ENCODE measurements at places on chromosomes 4 and X.

- no peaks in the 10 kb centered on the region for H3K36me3 ChIP-seq
- H3K4me3 ChIP-seq = no peak overlapping the region
- no peak for DNase-seq
- no peaks in the 10 kb centered on the region for H3K27me3 ChIP-seq
- no peaks in the 10 kb centered on the region for H3K4me1 ChIP-seq
- no peak overlapping the region for H3K27ac ChIP-seq
Observed at GRCh38 chrX:155068165-155068564, 2.8 kb downstream of the CMC4 start.

DNA sequence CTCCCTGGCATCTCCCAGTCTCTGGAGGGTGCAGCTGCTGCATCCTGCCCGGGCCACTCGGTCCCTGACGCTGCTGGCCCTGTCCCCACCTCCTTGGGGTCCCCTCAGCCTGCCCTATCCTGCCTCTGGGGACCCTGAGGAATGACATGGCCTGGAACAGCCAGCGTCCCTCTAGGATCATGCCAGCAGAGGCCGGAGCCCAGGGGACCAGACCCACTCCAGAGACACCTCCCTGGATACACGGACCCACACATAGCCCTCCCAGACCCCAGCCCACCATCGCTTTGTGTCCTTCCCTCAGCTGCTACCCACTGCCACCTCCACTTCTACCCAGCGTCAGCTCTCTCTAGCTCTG lies 35.5 kb downstream of the CPLX1 start:
- H3K4me1 ChIP-seq = peaks cover 29% of the 10 kb centered on the region
- no peaks in the 10 kb centered on the region for H3K36me3 ChIP-seq
- no peak for DNase-seq
- peaks cover 15% of the 10 kb centered on the region for H3K27me3 ChIP-seq

- no peak overlapping the region for H3K27ac ChIP-seq
- H3K27me3 ChIP-seq = no peaks in the 10 kb centered on the region
- DNase-seq = no peak
- no peaks in the 10 kb centered on the region for H3K36me3 ChIP-seq
Observed at GRCh38 chrX:74911494-74911893, 13.8 kb downstream of the NEXMIF start.

DNA sequence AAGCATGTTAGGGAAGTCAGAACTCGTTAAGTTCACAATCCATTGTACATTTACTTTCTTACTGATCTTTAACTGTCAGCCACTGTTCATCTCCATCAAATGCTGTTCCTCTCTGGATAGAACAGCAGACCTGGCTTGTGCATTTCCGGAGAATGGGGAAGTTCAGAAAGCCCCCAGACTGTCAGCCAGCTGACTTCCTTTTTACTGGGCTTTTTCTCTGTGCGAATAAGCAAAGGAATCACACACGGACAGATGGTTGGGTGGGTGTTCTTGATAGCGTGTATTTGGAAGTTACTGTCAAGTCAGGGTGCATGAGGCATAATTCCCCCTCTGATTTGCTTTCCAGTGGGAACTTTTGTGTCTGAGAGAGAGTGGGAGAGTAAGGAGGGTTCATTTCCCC lies 56.8 kb downstream of the TSPAN7 start:
- no peaks in the 10 kb centered on the region for H3K27me3 ChIP-seq
- H3K27ac ChIP-seq = no peak overlapping the region
- DNase-seq = no peak
- no peaks in the 10 kb centered on the region for H3K36me3 ChIP-seq
- H3K4me3 ChIP-seq = no peak overlapping the region

DNA sequence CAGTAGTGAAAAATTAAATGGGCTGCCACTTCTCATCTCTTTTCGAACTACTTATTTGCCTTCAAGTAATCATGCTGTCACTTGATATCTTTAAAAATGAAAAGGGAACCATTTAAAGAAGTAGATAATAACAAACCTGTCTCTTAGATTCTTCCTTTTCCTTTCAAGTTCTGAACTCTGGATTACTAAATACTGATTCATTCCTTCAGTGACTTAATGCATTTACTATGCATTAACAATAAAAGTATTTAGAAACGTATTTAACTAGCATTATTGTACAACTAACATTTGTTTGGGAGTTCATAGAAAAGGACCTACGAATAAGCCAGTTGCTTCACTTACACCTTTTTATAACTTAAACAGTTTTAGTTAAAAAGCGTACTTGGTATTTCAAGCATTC lies 61.1 kb upstream of the RAB33B start:
- H3K4me1 ChIP-seq = no peaks in the 10 kb centered on the region
- H3K27me3 ChIP-seq = no peaks in the 10 kb centered on the region
- H3K27ac ChIP-seq = no peak overlapping the region
- no peak overlapping the region for H3K4me3 ChIP-seq
- DNase-seq = no peak
